ENCODE measurements at places on chromosomes 7 and 10.

DNA sequence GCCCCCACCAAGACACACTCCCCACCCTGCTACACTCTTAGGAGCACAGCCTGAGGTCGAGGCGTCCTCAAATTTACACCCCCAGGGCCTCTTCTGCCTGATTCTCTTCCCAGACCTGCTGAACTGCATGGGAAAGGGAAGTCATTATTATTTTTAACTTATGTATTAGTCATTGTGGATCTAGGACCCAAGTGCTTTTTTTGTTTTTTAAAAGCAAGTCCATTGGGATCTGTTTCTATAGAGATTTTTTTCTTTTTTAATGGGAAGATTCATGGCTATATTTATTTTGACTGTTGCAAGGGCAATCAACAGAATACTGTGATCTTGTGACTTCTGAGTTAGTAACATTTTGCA lies 203.8 kb downstream of the ZMYND11 start:
- DNase-seq = no peak

- no peak for DNase-seq
Measured at GRCh38 chr10:4331150-4331549, 494.9 kb upstream of the AKR1E2 start.

GRCh38 chr7:16200591-16200990 lies 220.7 kb downstream of the CRPPA start:
- no peak for DNase-seq

- no peak for DNase-seq
Measured at GRCh38 chr7:127713006-127713405, 61.0 kb downstream of the SND1 start.

DNA sequence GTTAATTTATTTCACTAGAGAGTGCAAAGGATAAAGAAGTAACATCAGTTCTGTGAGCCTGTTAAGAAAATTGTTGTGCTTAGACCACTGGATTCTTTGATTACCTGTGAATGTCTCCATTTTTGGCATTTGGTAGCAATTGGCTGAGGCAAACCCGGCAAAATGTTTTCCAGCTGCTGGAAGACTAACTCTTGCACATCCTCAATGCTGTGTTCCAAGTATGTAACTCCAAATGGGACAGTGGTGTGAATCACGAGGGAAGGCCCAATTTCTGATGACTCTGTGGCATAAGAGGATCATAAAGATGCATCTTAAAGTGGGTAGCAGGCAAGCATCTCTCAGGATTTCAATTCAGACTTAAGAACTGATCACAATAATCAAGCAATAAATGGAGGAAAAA lies 268.8 kb downstream of the RNLS start:
- DNase-seq = no peak

- DNase-seq = no peak
Measured at GRCh38 chr7:73717025-73717807, 2.3 kb downstream of the STX1A start.

GRCh38 chr10:108169846-108170245 lies 1005.3 kb upstream of the SORCS1 start:
- DNase-seq = no peak

DNA sequence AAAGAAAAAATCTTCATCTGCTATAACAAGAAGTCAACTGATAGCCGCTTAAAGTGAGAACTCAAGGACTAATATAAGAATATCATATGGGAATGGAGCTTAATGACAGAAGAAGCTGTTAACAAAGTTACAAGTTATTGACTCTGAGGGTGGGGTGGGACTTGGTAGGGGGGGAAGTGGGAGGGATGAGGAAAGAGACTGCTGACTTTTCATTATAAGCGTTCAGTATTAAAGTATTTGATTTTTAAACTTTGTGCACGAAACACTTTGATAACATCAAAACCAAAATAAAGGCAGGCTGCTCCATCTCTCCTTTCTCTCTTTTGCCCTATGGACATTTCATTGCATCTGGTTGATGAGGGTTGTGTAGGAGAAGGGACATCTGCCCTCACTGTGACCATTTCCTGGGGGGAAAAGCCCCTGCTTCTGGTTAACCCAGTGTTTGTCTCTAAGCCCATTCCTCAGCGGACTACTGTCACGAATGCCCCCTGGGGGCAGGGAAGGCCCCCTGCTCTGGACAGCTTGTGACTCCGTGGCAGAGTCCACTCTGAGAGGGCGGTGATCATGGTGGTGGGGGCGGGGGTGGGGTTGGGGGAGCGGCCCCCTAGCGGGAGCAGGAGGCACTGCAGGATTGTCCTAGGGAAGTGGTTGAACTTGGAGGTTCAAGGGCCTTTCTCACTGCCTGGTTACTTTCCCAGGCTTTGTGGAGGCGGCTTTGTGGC lies 17.4 kb downstream of the SLC13A4 start:
- no peak for DNase-seq

DNA sequence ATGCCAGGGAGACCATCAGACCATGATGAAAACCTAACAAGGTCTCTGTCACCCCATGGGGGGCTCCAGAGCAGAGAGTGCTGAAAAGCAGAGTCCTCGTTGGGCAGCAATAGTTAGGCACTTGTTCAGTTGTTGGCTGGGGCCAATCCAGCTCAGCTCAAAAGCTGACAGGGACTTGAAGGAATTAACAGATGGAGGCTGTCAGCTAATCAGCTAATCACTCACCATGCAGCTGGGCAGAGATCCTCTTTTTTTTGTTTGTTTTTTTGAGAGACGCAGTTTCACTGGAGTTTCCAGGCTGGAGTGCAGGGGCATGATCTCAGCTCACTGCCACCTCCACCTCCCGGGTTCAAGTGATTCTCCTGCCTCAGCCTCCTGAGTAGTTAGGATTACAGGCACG lies 18.1 kb downstream of the CEP55 start:
- no peak for DNase-seq

GRCh38 chr10:82925547-82925946 lies 1050.6 kb downstream of the NRG3 start:
- no peak for DNase-seq

DNA sequence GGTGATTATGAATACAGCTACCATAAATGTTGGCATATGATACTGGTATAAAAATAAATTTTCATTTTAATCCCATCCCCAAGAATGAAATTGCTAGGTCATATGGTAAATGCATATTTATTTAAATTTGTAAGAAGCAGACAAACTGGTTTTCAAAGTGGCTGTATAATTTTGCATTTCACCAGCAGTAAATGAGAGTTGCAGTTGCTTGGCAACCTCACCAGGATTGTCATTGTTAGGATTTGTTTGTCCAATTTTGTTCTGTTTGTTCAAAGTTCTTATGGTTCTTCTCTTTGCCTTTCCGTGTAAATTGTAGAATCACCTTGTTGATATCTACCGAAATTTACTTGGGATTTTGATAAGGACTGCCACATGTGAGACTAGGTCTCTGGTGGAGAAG lies 237.4 kb downstream of the OTUD1 start:
- no peak for DNase-seq

- DNase-seq = no peak
Measured at GRCh38 chr7:90007001-90007654, 147.1 kb upstream of the STEAP1 start.

- DNase-seq = no peak
Measured at GRCh38 chr7:117808910-117809705, 64.1 kb downstream of the CTTNBP2 start.

GRCh38 chr7:42175834-42176723 lies 60.9 kb downstream of the GLI3 start:
- DNase-seq = no peak

DNA sequence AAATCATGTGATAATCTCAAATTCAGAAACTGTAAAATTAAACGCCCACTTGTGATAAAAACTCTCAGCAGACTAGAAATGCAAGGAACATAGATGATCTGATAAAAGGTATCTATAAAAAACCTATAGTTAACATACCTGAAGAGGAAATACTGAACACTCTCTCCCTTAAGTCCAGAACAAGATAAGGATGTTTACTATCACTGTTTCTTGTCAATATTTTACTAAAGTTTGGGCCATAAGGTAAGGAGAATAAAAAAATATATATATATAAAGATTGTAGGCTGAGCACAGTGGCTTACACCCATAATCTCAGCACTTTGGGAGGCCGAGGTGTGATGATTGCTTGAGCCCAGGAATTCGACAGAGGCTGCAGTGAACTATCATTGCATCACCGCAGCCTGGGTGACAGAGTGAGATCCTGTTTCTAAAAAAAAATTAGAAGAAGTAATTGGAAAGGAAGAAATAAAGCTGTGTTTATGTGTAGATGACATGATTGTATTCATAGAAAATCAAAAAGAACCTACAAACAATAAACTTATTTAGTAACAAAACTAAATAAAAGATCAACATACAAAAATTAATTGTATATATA lies 28.4 kb downstream of the MPLKIP start:
- no peak for DNase-seq

- DNase-seq = no peak
Measured at GRCh38 chr7:157431951-157432540, 95.2 kb downstream of the DNAJB6 start.

DNA sequence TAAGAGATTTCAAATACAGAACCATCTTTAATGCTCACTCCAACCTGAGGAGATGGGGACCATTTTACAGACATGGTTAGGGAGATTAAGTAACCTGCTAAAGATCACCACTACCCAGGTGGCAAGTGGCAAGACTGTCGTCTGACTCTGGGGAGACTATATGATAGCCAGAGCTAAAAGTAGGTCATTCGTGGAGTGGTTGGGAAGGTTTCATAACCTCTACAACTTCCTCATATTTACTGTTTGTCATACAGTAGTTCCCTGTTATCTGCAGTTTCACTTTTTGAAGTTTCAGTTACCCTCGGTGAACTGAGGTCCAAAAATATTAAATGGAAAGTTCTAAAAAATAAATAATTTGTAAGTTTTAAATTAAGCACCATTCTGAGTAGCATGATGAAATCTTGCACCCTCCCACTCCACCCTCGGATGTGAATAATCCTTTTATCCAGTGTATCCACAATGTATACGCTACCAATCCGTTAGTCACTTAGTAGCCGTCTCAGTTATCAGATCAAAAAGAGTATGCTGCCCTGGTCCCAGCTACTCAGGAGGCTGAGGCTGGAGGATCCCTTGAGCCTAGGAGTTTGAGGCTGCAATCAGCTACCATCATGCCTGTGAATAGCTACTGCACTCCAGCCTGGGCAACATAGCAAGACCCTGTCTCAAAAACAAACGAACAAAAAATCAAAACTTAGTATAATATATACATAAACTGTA lies 14.9 kb upstream of the LGI1 start:
- DNase-seq = no peak

DNA sequence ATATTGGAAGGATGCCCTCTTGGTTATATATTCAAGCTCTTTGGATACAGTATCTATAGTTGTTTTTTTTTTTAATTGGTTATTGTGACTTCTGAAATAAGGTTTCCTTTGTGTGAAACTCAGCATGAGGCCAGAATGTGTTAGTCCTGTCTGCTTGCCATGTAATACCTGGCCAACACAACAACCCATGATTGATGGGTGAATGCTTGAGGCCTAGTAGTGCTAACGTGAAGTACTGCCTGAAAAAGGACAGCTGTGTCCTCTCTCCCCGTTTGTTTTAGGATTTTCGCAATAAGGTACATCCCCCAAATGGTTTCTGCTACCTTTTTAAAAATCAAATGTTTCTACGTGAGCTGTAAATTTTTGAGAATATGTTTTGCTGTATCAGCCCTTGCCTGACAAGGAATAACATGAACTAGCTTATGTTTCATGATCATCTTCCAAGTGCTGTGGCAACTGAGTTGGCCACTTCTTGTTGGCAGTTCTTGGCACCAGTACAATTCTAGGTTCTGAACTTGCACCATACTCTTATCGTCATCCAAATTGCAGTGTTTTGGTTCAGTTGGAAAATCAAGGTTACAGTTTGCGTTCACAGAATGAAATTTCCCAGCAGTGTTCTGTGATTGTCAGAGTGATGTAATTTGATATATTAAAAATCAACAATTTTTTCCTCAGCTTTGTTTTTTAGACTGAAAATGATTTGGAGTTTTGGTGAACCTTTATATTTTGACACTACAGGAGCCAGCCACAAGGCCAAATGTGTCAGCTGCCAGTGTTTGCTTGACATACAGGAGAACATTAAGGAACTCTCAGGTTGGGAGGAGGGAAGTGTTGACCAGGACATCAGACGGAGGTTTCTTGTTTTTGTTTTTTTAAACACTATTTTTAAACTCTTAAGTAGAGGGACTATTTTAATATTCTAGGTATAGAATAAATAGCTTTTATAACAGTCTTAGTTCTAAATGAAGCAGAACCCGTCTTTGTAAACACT lies 13.5 kb upstream of the ASCC1 start:
- no peak for DNase-seq

GRCh38 chr10:84846658-84847316 lies 518.4 kb downstream of the CCSER2 start:
- DNase-seq = no peak

- no peak for DNase-seq
Measured at GRCh38 chr7:14900051-14900450, 2.5 kb downstream of the DGKB start.

DNA sequence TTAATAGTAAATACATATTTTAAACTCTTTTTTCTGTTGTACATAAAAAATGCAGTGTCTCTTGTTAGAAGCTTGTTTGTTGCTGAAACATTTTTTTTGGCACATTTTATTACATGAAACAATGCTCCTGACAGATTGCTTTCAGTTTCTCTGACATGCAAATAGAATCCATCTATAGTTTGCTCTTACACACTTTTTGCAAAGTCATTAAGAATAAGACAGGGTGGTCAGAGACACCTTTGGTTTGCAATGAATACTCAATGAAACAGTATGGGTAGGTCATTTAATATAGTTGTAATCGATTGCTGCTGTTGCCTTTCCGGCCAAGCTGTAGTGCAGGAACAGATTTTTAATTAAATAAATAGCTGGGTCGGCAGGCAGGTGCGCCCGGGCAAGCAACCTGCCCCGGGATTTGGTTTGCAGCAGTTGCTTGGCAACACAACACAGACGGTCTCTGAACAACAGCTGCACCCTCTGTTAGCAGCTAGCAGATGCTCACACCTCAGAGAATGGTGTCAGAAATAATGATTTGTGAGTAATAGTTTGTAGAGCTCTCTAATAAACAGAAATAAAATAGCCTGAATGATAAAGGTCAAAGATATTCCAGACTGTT lies 115.7 kb upstream of the CACNA2D1 start:
- no peak for DNase-seq

DNA sequence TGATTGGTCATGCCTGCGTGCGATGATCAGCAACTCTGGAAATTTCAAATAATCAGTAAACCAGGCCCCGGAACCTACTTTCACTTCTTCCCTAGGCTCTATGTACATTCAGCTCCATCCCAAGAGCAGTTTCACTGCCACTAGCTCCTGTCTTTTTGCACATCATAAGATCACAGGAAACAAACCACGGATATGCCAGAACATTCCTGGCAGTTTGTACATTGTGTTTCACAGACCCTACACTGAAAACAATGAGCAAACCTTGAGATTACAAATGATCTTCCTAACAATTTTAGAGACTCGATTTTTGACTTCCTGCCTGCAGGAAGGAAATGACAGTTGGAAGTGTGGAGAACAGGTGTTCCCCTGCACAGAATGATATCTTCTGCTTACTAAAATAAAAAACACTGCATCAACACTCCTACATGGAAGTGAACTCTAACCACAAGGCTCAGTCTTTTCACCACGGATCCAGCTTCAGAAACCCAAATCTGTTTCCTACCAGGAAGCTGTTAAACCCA lies 7.6 kb upstream of the TMEM236 start:
- peak; percentile 77 for DNase-seq

- no peak for DNase-seq
Measured at GRCh38 chr10:83909001-83909400, 230.3 kb upstream of the GHITM start.

GRCh38 chr7:93293229-93293628 lies 61.1 kb downstream of the VPS50 start:
- DNase-seq = no peak

GRCh38 chr10:12476656-12477055 lies 127.3 kb downstream of the CAMK1D start:
- DNase-seq = no peak
